ENCODE measurements at places on chromosomes 16 and 17. TPM values are rescaled to one million over a fixed set of nuclear protein-coding genes. Genes with fewer than 3 reads are reported as not detected.

The ITGAL gene
- total RNA-seq = 52.0 TPM

The GRB7 gene
- total RNA-seq = 64.0 TPM

The OTOA gene
- total RNA-seq = not detected

The CPHXL gene
- total RNA-seq = not detected

The PCYT2 gene
- 166 TPM for total RNA-seq

The BBS2 gene
- total RNA-seq = 56.0 TPM

The C16orf92 gene
- total RNA-seq = not detected

DNA sequence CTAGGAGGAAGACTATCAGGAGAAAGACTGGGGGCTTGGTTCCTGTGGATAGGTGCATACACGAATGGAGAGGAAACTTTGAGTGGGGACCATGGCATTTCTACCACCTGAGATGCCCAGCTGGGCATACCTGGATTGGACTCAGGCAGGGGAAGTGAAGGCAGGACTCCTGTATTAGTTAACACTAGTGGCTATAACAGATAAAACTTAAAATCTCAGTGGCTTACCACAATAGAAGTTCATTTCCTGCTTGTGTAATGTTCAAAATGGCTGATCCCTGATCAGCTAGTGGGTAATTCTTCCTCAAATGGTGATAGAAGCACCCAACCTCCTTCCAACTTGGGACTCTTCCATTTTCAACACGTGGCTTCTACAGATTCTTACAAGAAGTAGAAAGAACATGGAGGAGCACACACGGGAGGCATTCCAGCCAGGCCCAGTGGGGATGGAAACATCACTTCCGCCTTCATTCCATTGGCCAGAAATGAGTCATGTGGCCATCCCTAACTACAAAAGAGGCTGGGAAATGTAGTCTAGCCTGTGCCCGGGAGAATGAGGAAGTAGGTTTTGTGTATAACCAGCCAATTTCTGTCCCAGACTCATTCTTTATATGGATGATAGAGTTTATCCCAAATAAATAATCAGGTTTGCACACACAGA, 112.1 kb downstream of the UTP18 start:
- DNase-seq = peak; percentile 55

DNA sequence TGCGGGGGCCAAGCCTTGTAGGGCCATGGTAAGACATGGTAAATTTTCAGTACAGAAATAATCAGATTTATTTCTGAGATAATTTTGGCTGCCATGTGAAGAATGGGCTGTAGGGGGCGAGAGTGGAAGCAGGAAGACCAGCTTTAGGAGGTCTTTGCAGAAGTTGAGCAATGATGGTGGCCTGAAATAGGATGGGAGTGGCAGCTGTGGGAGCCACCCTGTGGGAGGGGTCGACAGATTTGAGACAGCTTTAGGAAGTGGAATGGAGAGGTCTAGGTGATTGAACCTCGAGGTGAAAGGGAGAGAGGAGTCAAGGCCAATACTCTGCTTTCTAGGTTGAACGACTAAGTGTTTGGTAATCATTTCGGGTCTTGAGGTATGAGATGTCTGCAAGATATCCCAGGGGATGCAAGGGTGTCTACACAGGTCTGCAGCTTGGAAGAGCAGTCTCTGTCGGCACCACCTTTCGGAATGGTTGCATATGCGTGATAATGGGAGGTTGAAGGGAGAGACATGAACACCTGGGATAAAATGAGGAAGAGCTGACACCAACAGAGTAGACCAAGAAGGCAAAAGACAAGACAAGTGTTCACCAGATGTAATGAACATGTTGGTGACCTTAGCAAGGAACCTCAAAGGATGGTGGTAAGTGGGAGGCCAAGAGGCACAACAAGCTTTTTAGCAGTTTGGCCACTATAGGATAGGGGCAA, 4.2 kb upstream of the ATXN7L3 start:
- DNase-seq = peak; percentile 71

GRCh38 chr17:20968913-20969616, 73.7 kb downstream of the USP22 start:
- peak; percentile 54 for DNase-seq

GRCh38 chr17:46044989-46045388, 45.9 kb downstream of the STH start:
- no peak for DNase-seq

GRCh38 chr16:54107583-54108202, 178.9 kb downstream of the IRX3 start:
- no peak for DNase-seq

GRCh38 chr17:58238147-58238634, at the start of gene LPO:
Gene LPO, plus strand, starts transcription at chr17:58238584. Its CDS starts 4,396 bp downstream, at chr17:58242980.
- DNase-seq = no peak

DNA sequence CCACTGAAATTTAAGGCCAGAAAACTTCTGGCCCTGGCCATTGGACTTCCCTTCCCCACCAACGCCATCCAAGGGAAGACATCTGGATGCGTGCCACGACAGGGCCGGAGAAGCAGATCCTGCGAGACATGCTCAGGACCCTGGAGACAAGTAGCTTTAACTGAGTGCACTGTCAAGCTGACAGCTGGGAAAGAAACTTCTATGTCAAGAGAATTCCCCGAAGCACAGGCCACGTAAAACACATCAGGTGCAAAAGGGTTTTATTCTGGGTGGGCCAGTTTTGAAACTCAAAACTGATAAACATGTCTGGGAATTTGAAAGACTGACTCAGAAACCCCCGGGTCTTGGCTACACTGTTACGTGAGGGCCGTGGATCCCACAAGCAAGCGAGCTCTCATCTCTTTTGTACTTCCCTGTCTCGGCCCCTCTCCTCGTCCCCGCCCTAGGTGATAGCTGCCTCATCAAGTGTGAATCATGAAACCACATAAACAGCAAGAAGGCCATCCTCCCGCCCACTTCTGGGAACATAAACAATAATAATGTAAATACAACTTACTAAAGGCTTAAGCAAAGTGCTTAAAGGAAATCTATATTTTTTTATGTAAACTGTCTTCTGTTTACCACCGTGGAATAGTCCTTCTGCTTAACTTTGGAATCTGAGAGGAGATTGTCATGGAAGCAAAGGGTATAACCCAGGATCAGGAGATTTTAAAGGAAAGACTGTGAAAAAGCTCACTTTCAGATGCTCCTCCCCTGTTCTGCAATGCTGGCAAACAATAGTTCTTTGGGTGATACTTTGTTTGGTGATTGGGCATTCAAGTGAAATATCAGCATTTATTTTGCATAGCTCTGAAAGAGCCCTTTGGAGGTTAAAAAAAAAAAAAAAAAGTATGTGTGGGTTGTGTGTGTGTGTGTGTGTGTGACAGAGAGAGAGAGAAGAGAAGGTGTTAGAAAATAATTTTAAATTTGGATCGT, 406.0 kb upstream of the MAF start:
- no peak for DNase-seq

DNA sequence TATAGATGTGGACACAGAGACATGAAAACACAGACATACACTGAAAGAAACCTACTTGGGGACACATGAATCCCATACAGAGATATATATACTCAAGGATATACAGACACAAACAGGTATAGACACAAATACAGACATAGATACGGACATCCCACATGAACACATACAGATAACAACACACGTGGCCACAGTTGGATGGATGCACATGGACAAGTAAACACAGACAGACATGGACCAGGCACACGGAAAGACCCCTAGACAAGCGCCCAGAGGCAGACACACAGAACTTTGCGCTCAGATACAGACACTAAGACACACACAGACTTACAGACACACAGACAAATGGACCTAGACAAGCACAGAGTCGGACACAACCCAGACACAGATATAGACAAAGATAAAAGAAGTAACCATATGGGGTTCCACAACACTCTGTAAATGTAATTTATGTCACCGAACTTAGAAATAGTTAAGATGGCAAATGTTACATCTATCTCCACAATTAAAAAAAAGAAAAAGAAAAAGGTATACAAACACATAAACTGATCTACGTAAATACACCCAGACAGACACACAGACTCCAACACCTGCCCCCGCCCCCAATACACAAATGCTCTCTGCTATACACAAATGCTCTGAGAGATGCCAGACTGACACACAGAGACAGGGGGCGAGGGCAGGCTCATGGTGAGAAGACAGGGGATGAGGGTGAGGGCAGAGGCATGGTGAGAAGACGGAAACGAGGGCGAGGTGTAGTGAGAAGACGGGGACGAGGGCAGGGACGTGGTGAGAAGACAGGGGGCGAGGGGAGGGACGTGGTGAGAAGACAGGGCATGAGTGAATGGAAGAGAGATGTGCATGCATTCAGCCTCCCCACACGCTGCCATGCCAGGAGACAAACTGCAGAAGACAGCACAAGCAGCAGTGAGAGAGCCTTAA, 118.3 kb downstream of the SMG6 start:
- DNase-seq = peak; percentile 9

DNA sequence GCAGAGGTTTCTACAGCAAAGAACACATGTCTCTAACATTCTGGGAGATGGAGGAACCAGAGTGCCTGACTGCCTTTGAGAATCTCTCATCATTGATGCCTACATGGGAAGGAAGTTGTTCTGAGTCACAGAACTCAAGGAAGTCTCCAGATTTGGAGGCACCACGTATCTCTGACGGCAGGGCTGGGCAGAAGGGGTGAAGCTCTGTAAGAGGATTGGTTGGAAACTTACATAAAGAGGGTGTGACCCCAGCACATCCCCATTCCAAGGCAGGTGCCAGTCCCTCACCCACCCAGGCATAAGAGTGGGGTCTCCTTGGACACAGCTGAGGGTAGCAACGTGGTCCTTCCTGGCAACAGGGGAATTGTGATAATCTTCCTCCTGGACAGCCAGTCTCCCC, 17.4 kb downstream of the TNFRSF13B start:
- no peak for DNase-seq

DNA sequence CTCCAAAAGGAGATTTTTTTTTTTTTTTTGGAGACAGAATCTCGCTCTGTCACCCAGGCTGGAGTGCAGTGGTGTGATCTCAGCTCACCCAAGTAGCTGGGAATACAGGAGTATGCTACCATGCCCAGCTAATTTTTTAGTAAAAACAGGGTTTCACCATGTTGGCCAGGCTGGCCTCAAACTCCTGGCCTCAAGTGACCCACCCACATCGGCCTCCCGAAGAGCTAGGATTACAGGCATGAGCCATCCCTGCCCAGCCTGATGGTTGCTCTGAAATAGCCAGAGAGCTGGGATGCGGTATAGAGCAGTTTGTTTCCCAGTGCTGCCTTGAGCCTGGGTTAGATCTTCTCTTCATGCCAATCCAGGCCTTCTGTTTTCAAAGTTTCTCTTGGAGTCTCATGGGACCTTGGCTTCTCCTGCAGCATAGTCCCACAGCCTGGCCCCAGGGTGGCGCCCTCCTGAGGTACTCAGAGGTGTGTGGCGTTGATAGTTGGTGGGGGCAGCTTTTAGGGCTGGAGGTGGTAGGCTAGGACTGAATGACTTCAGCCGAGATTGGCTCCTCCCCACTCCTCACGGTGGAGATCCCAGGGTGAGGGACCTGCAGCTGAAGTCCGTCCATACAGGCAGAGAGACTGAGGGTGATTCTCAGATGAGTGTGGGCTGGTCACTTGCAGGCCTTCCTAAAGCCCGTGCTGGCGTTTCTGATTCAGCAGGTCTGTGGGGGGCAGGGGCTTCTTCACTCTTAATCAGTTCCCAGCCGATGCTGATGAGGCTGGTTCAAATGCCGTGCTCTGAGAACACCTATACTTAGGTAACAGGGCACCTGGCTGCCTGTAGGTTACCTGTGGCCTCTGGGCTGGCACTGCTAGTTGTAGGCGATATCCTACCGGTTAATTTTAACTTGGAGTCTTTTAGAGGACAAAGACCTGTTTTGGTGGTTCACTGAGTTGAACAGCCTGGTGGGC, 52.0 kb downstream of the TNFRSF13B start:
- DNase-seq = peak; percentile 32

All from Peyer's patch (tissue), 4 donors.